ENCODE measurements at places on chromosomes 3 and 15. TPM values are rescaled to one million over a fixed set of nuclear protein-coding genes. Genes with fewer than 3 reads are reported as not detected.

- DNase-seq = no peak
These were observed 175.5 kb downstream of the CFAP20DC start for GRCh38 chr3:58874248-58874741.

DNA sequence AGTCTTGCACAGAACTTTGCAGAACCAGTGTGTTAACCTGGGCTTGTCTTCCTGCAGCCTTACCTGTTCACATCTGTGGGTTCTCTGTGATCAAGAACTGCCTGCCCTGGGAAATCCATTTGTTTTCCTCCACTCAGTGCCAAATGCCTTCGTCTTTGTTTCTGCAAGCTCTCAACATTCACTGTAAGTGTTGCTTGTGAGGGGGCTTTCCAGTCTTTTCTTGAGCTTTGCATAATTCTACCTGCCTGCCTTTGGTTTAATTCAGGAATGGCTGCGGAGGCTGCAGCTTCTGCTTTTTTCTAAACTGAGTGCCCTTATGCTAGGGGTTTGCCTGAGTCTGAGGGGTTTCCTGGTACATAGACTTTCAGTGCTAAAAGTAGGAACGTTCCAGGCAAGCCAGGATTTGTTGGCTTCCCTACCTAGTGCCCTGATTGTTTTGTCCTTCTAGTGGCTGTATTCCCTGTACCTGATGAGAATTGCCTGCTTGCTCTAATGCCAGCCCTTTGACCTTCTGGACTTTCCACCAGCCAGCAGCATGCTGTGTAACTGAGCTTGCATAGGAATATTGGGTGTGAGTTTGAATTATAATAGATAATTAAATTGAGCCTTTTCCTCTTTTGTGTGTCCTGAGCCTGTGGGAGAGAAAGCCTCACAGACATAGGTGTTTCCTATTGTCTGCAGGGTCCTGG is 96.6 kb upstream of the CLSTN2 start:
- DNase-seq = no peak

ATP10A gene
- polyA plus RNA-seq = 0.95 TPM

DNA sequence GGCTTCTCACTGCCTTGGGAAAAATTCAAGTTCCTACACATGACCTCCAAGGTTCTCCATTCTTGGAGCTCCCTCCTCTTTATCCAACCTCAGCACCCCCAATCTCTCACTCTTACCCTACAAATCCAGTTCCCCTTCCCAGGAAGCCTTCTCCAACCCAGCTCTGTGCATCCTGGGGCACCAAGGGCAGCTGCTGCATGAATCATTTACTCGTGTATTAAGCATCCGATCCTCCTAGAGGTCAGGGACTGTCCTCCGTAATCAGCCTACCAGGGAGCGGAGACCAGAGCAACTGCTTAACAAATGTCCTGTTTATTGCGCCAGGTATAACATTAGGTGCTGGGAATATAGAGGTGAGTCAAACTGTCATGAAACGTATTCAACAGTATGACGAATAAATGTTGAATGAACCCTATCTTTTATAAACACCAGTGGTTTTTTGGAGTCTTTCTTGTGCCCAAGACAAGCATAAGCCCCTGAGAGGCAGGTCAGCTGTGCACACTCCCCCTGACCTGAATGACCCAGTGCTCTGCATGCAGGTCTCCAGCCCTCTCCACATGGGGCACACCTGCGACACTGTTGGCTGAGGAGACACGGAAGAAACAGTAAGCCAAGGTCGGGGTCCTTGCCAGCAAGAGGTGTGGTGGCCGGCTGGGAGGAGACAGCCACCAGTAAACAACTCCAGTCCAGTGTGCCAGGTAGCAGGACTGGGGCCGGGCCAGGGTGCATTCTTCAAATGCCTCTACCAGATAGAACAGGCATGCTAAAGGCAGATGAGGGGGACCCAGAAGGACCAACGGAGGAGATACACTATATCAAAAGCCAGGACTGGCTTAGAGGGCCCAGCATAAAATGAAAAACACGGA is 27.6 kb downstream of the ANP32A start:
- DNase-seq = no peak

- no peak for DNase-seq
These were observed 294.1 kb downstream of the NTRK3 start for GRCh38 chr15:87962428-87962827.

GRCh38 chr3:65811892-65812291 is 226.8 kb downstream of the MAGI1 start:
- no peak for DNase-seq

ADAMTS7 gene
- polyA plus RNA-seq = 40.3 TPM

DNA sequence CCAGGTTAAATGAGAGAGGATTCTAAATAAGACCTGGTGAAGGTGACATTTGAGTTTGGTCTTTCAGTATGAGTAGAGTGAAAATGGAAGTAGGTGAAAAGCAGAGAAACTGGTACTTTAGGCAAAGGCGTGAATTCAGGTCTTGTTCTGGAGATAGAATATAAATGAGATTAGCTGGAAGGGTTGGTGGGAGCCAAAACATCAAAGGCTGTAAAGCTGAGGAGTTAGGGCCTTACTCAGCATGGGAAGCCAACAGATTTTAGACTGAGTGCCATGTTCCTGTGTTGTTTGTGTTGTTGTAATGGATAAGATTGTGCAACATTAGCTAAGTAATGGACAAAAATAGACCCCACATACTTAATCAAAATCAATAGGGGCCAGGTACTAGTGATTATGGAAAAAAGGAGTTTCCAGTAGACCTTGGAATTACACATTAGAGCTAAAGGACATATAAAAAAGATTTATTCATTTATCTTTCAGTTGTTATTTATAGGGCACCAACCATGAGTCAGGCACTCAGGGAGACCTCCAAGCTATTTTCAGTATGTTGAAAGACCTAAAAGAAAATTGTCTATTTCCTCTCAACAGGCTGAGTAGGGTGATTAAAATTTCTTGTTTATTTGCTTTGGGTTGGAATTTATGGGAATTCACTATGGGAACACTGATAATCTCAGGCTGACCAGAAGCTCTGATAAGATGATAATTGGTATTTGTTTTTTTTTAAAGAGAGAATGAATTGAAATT is 20.8 kb downstream of the ARL14 start:
- DNase-seq = no peak

GRCh38 chr3:2944628-2945027 is 165.5 kb downstream of the IL5RA start:
- DNase-seq = no peak

DNA sequence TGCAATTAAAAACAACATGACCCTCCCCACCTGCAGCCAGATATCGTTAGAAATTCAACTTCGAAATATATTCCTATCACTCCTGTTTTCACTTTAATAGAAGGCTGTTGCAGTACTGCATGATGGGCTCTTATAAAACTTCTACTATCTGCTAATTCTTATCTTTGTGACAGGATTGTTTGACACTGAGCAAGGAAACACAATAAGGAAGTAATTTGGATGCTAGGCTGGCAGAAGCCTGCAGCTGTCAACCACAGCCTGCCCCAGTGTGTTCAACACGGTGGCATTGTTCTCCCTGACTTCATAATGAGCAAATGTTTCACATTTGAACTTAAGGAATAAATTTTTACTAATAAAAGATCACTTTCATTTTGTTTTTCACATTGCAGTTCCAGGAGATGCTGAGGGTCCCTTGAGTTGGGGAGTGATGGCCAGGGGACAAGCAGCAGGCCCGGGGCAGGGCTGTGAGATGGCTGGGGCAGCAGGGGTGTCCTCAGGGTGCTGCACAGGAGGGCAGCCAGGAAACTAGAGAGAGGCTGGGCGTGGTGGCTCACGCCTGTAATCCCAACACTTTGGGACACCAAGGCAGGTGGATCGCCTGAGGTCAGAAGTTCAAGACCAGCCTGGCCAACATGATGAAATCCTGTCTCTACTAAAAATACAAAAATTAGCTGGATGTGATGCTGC is 64.8 kb upstream of the SEC61A1 start:
- DNase-seq = no peak

DNA sequence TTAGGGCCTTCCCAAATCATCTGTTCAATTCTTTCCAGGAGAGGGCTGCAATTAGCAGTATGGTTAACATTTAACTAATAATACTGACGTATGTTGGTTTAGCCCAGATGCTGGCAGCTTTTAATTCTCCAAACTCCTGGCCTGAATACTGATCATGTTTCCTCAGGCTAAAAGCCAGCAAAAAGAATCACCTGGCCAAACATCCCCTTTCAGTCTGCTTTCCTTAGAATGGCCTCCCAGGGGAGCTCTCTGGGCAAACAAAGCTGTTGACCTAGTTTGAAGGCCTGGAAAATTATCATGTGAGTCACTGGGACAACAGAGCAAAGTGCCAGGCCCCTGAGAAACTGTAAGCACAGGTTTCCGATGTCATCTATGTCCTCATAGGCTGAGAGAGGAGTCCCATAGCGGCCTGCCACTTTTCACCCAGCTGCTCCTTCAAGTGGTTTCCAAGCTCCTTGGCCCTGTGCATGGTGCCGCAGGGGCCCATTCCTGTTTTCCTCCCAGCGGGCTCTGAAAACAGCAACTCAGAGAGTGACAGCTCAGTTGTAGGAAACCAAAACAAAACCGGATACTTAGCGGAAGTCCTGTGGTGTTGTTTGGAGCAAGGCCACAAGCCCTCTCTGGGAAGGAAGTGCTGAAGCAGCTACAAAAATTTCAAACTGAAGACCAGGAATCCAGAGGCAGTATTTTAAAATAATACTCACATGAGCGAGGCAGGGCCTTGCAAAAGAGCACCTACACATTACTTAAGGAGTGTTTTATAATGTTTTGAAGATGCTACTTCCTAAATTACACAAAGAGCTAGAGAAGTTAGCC is 36.5 kb upstream of the RAB11A start:
- DNase-seq = peak; percentile 90

RETNLB gene
- not detected for polyA plus RNA-seq
